Adipocyte (in vitro differentiated cells): ENCODE measurements at places on chromosomes 4 and X.

- DNase-seq, result no peak
Observed at GRCh38 chr4:9816285-9816684, 34.9 kb downstream of the DRD5 start.

DNA sequence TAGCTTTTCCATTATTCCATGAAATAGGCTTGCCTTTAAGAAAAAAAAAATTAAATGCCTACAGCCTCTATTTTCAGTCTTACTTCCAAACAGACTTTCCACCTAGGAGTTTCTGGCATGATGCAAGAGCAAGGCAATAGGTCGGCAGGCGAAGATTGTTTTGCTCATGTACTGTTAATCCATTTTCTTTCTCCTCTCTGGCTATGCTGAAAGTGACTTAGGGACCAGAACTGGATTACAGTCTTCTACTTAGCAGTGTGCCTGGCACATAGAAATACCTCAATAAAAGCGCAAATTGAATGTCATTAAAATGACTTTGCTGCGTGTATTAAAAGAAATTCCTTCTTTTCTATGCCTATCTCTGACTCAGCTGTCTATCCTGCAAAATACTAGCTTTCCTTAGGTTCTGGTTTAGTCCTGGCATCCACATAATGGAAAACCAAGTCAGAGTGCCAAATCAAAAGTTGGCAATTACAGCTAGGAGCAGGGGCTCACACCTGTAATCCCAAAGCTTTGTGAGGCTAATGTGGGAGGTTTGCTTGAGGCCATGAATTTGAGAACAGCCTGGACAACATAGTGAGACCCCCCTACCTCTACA lies 51.9 kb downstream of the CC2D2A start:
- peak; percentile 57 for DNase-seq

DNA sequence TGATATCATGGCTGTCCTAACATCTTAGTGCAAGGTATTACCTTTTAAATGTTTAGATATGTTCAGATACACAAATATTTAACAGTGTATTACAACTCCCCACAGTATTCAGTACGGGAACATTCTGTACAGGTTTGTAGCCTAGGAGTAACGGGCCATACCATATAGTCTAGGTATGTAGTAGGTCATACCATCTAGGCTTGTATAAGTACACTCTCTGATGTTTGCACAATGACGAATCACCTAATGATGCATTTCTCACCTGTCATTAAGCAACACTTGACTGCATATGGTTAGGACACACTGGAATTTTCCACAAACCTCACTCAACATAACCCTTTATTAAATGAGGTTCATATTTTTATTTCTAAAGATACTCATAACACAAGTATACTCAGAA lies 67.7 kb downstream of the THOC2 start:
- no peak for DNase-seq

DNA sequence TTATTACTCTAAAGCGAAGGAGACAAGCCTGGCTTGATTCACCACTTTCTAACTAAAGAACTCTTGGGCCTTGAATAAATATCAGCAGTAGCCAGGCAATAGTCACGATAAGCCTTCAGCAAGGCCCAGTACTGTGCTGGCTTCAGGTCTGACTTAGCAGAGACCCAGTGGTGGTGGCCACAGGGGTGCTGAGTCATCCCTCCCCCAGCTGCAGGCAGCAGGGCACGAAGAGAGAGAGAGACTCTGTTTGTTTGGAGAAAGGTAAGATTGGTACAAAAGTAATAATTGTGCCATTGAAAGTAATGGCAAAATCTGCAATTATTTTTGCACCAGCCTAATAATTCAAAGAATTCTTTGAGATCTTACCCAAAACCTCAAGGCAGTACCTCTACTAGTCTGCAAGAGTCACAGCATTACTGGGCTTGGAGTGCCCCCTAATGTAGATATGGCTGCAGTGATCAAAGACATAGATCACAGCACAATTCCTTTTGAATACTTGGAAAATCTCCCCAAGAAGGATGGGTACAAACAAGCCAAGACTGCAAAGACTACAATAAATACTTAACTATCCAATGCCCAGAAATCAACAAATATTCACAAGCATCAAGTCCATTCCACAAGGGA lies 159.5 kb upstream of the USP38 start:
- DNase-seq, result peak; percentile 71

GRCh38 chr4:20506827-20507226 lies 193.4 kb upstream of the PACRGL start:
- DNase-seq, result peak; percentile 87

DNA sequence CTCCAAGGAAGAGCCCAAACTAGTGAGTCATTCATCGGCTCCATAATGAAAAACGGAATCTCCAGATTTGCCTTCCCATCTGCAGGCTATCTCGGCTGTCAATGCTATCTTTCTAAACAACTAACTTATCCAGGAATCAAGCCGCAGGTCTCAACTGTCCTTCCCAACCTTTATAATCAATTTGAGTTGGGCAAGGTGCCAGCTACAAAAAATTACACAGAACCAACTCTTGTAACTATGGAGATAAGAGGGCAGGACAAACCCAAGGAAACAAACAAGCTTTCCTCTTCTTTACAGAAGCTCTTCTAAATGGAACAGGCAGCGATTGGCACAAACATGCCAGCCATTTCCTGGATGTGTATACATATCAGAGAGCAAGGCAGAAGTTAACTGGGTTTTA lies 61.2 kb upstream of the RAI2 start:
- DNase-seq, result no peak
